ENCODE measurements at places on chromosomes 16 and 17.

DNA sequence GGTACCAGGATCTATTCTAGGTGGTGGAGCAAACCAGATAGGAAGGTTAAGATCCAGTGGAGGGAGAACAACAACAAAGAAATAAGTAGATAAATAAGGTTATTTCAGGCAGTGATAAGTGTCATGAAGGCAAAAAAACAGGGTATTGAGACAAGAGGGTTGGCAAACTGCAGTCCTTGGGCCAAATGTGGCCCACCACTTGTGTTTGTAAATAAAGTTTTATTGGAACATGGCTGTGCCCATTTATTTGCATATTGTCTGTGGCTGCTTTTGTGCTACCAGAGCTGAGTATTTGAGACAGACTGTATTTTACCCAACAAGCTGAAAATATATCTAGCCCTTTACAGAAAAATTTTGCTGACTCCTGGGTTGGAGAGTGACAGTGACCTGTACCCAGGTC, 361.3 kb downstream of the XYLT1 start:
- no peak for DNase-seq

GRCh38 chr16:50351116-50351515, 17.7 kb downstream of the BRD7 start:
- DNase-seq, result no peak

GRCh38 chr16:74831467-74831866, 56.8 kb upstream of the FA2H start:
- DNase-seq, result no peak

GRCh38 chr17:19002805-19003542, 1.6 kb downstream of the FAM83G start:
- DNase-seq, result no peak
